Urinary bladder (tissue), 4 donors: ENCODE measurements at places on chromosomes 16 and 17. TPM values are rescaled to one million over a fixed set of nuclear protein-coding genes. Genes with fewer than 3 reads are reported as not detected.

DNA sequence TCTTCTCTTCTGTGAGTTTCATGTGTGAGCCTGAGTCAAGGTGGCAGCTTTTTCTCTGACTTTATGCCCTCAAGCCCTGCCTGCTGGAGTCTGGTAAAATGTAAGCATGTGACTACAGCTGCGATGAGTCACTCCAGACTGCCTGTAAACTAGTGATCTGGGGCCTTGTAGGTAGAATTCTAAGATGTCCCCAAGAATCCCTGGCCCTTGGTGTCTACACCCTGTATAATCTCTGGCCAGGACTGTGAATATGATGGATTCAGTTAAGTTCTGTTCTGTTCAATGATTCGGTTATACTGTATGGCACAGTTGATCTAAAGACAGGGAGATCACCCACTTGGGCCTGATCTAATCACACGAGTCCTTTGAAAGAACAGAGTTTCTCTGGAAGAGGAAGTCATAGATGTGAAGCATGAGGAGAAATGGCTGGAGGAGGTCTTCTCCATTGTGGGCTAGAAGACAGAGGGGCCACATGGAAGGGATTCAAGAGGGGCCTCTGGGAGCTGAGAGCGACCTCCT is 29.8 kb downstream of the PRSS54 start:
- DNase-seq: no peak

- DNase-seq: no peak
Observed at GRCh38 chr17:30379303-30379902, 676 bp downstream of the CPD start.

GRCh38 chr17:32016231-32016630 is 9.0 kb downstream of the LRRC37B start:
- DNase-seq: no peak

The DOC2B gene
- 13.2 TPM for polyA plus RNA-seq

The CCL1 gene
- polyA plus RNA-seq: not detected
